ENCODE measurements at places on chromosomes 1 and 21.

GRCh38 chr1:54391450-54392209, 14.6 kb downstream of the SSBP3 start:
- DNase-seq, result no peak

DNA sequence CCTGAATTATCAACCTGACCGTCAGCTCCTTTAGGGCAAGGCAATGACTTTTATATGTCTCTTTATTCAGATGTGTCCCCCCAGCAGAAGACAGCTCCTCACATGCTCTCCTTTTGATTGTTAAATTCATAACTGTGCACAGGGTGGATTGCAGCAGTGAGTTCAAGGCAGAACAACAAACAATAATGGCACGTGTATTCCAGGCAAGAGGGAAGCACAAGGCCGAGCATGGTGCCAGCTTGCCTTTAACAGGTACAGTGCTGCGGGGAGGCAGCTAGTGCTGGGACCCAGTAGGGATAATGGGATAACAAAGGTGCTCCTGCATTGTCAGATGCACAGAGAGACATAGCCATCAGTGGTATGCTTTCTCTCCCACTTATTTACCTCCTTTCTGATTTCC, 248.4 kb downstream of the RHOU start:
- DNase-seq, result no peak

DNA sequence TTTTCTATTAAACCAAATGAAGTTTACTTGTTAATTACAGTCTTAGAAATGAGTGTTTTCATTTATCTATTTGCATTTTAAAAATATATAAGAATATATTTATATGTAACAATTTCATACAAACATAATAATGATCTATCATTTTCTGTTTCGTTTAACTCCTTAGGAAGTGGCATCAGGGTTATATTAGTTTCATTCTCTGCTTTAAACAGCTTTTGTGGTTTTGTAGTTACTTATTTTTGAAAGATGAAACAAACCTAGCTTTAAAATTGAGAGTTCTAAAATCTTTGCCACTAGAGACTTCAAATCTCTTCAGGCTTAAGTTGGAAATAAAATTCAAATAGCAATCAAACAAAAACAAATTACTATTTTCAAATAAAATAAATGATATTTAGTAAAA, 2110.6 kb downstream of the MRPL39 start:
- no peak for DNase-seq

DNA sequence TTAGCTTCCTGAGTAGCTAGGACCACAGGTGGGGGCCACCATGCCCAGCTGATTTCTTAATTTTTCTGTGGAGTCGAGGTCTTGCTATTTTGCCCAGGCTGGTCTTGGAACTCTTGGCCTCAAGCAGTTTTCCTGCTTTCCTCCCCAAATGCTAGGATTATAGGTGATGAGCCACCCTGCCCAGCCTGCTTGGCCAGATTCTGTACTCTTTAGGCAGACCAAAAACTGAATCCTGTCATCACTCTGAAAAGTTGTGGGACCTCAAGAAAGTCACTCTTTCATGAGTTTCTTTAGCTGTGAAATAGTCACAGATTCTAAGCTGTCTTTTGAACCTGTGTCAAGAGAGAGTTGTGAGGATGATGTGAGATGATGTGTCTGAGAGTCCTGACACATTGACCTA, 105.4 kb downstream of the CAMTA1 start:
- DNase-seq, result no peak

DNA sequence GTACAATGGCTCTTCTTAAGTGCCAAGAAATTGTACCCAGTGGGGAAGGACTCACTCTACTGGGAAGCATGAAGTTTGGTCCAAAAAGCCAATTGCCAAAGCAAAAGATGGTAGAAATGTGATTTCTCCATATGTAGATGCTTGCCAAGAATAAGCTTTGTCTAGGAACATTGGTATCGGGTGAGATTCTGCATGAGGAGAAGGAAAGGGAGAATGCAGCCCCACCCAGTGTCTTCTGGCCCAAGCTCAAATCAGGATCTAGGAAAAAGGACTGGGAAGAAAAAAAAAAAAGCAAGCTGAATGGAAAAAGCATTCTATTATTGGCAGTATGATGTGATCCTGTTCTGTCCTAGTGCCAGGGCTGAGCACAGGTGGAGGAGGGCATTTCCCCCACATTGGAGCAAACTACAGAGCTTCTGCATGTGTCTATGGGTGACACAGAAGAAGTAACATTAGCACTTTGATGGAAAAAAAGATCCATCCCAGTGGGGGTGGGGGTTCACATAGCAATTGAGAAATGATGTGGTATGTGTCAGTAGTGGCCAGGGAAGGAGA, 226.6 kb downstream of the KCNH1 start:
- no peak for DNase-seq

DNA sequence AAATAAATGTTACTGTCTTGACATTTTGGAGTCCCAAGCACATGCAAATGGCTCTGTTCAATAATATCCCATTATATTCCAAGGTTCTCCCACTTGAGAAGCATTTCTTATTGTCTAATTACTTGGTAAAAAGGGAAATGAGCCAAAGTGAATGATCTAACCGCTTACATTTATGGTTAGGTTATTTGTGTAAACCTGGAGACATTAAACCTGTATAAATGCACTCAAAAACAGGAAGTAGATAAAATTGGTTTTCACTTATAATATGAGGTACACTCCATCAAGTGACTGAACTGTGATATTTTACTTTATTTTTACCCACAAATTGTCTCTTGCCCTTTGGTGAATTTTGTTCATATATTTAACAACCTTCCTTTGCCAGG, 26.8 kb downstream of the KIF1B start:
- DNase-seq, result no peak

DNA sequence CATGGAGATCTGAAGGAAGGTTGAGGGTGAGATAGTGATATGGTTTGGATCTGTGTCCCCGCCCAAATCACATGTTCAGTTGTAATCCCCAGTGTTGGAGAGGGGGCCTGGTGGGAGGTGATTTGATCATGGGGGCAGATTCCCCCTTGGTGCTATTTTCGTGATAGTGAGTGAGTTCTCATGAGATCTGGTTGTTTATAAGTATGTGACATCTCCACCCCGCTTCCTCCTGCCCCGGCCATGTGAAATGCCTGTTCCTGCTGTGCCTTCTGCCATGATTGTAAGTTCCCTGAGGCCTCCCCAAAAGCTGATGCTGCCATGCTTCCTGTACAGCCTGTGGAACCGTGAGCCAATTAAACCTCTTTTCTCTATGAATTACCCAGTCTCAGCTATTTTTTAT, 451.9 kb upstream of the VAMP3 start:
- DNase-seq, result no peak

DNA sequence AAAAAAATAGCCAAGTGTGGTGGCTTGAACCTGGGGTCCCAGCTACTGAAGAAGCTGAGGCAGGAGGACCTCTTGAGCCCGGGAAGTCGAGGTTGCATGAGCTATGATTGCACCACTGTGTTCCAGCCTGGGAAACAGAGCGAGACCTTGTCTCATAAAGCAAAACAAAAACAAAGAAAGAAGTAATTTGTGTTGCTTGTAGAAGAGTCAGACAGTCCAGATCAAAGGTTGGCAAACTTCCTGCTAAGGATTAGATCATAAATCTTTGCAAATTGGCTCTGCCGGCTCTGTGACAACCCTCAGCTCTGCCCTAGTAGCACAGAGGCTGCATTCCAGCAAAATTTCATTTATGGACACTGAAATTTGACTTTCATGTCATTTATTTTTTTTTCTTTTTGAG, 19.0 kb upstream of the MFN2 start:
- no peak for DNase-seq

DNA sequence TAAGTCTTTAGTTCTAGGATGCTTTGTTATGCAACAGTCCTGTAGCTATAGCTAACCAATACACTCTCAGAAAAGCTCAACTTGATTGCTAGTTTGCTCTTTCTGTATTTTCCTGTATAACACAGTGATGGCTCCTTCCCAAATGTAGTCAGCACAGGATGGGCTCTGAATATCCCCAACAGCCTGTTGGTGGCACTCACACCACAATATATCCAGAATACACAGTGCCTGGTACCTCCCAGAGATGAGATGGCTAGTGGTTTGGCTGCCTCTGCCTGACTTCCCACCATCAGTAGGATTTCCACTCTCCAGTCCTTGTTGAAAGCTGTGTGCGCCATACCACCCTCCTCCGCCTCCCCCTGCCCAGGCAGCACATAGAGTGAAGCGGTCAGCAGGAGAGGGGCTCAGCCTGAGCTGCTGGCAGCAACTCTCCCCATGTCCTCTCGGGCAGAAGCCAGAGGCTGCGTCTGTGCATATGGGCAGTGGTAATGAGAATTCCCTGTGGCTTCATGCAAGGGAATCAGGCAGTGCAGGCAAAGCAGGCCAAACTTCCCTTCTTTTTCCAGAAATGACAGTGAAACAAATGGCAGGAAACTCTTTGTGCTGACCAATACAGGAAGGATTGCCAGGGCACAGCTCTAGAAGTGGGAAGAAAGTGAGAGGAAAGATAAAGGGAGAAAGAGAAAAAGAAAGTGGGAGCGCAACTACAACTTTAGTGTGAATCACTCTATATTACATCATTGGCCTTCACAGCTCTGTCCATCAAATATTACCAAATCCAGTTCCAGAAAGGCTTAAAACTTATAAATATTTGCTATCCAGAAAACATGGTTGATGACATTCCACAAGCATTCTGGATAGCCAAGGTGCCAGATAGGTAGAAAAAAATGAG, 49.7 kb downstream of the LMX1A start:
- DNase-seq, result no peak

DNA sequence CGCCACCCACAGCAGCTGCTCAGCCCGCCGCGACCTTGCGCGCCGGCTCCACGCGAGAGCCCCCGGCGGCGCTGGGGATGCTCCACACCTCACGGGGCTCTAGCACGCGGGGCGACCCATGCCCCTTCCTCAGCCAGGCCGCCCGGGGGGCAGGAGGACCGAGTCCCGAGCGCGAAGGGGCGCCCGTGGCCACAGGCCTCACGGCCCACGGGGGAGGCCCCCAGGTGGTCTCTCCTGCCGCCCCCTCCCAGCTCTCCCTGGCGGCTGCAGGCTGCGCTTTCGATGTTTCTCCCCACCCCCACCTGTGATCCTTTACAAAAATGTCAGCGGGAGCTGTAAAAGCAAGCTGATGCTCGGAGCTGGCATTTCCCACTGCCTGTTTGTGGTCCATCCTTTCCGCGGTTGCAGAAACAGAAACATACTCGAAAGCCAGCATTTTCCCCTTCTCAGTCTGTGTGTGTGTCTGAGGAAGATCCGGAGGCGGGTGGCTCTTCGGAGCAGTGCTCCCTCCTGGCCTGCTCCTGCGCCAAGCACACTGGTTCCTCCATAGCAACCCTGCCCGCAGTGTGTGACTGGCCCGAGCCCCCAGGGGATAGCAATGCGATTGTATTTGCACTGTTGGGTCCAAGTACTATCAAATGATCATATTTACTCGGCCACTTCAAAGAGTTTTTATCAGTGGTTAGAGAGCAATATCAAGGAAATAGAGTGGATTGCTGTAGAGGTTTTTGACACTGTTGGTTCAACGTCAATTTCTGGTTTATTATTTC, 2.1 kb downstream of the KIF26B start:
- DNase-seq, result no peak

- no peak for DNase-seq
Measured at GRCh38 chr1:56516539-56517252, 62.7 kb downstream of the PLPP3 start.

DNA sequence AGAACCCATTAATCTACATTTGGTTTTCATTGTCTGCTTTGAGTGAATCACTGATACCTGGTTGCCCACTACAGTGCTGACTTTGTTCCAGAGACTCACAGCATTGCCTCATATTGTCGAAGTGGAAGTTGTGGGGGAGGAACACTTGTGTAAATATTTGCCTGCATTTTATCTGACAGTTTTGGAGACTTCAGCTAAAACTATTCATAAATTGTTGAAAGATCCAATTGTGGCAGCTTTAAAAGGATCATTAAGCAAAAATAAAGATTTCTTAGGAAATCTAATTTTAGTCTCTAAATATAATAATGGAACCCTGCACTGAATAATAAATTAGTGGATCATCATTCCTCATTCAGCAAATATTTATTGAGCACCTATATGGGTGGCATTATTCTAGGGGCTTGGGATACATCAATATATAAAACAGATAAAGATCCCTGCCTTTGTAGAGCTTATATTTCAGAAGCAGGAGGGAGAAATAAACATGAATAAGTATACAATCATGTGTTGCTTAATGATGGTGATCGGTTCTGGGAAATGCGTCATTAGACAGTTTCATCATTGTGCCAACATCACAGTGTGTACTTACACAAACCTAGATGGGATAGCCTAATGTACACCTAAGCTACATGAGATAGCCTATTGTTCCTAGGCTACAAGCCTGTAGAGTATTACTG, 73.5 kb downstream of the OSBPL9 start:
- DNase-seq, result no peak

GRCh38 chr21:25639551-25640201, 618 bp downstream of the JAM2 start:
- peak; percentile 4 for DNase-seq

GRCh38 chr1:11026052-11026451, 13.6 kb downstream of the TARDBP start:
- no peak for DNase-seq

GRCh38 chr1:42784946-42785693, at the start of gene TMEM269:
TSS of gene TMEM269 (plus strand) at chr1:42784991. CDS start at chr1:42789894, 4,903 bp downstream.
- DNase-seq, result no peak

GRCh38 chr1:150995896-150996295, 10.8 kb downstream of the MINDY1 start:
- DNase-seq, result no peak

GRCh38 chr1:20626524-20626923, 6.7 kb upstream of the PINK1 start:
- DNase-seq, result no peak

- no peak for DNase-seq
Measured at GRCh38 chr1:209430107-209430506, 153.4 kb upstream of the CAMK1G start.

GRCh38 chr1:16085522-16085921, 12.1 kb upstream of the FAM131C start:
- DNase-seq, result no peak

GRCh38 chr1:245938046-245938435, 569.0 kb downstream of the SMYD3 start:
- no peak for DNase-seq

- no peak for DNase-seq
Measured at GRCh38 chr1:51506537-51506936, 12.5 kb downstream of the EPS15 start.

DNA sequence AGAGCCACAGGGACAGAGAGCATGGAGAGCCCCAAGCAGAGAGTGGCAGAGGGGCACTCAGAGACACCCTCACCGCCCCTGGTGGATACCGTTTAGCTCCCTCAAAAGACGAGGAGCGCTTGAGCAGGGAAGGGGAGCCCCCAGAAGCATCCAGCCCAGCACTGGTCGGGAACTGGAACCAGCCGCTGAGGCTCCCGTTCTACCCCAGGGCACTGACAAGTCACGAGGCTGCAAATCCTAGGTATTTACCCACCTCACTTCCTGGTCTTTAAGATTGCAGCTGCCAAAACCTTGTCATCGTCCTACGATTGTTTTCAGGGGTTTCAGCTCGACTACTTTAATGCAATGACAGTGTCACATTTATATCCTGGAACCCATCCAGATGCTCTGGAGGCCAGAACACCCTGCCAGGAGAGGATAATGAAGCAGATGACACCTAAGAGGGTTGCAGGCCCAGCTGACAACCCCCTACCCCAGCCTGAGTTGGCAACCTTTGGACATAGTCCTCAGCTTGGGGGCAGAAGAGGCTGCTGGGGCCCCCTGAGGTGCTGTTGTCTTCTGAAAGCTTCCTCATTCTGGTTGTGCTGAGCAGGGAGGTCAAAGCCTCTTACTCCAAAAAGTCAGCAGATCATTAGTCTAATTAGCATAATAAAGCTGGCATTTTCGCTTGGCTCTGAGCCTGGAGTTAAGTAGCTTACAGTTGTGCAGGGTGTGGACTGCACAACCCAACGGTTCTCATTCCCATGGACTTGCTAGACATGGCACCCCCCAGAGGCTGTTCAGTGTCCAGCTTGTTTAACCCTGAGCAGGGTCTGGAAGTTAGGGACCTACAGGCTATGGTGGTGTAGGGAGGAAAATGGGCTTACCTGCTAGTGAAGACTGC, 20.6 kb upstream of the BACE2 start:
- DNase-seq, result no peak
